ENCODE measurements at places on chromosomes 12 and 14. TPM values are rescaled to one million over a fixed set of nuclear protein-coding genes. Genes with fewer than 3 reads are reported as not detected.

CCDC177 gene
- not detected for total RNA-seq

SLC5A8 gene
- not detected for total RNA-seq

DNA sequence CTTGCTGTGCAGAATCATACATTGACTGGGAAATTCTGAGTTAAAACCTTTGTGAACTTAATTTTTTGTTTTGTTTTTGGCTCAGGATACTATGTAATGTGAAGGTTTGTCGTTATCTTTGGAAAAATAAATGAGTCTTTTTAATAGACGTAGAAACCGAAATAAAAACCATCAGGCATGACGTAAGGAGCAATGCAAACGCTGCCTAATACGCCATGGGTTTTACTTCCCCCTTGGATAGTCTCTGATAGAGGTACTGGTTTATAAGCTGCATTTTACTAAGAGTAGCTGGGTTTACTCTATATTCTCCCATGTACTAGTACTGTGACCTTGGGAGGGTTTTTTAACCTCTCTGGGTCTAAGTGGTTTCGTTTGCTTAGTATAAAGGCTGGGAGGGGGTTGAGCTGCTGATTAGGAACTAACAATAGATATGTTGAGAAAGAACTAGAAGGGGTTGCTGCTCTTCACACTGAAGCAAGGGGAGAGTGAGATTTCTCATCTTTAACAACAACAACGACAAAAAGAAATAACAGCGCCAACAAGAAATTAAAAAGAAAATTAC lies 66.8 kb upstream of the SLCO1C1 start:
- DNase-seq, result no peak

DNA sequence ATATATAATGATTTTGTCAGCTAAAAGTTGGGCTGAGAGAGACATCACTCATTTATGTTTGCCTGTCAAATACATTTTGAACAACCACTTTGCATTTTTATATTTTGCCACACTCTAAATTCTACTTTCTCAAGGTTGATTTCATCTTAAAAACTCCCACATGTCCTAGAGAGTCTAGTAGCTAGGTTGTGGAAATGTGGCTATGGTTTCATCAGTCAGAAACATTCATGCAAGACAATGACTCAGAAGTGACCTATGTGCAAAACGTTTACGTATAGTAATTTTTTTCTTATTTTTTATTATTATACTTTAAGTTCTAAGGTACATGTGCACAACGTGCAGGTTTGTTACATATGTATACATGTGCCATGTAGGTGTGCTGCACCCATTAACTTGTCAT lies 27.4 kb upstream of the PRKD1 start:
- DNase-seq, result no peak

GRCh38 chr12:23535441-23535840 lies 414.0 kb downstream of the SOX5 start:
- no peak for DNase-seq

SERPINA12 gene
- total RNA-seq, result not detected

- DNase-seq, result no peak
These were observed 61.7 kb downstream of the KIF26A start for GRCh38 chr14:104200106-104200505.

DNA sequence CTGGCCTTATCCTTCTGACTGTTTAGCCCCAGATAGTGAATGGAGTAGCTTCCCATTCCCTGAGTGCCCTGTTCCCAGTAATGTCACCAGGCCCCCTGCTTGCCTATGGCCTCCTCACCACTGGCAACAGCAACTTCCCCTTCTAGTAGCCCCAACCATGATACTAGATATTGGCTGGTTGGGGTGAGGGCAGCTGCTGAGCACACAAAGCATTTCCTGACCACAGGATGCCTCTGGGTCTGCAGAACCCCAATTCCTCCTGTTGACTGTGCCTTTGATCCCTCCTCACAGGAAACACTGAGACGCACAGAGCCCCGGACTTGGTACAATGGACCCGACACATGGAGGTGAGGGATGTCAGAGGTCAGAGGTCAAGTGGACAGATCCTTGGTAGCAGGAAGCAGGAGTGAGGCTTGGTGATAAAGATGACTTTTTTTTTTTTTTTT lies 597 bp downstream of the SOAT2 start:
- no peak for DNase-seq

DNA sequence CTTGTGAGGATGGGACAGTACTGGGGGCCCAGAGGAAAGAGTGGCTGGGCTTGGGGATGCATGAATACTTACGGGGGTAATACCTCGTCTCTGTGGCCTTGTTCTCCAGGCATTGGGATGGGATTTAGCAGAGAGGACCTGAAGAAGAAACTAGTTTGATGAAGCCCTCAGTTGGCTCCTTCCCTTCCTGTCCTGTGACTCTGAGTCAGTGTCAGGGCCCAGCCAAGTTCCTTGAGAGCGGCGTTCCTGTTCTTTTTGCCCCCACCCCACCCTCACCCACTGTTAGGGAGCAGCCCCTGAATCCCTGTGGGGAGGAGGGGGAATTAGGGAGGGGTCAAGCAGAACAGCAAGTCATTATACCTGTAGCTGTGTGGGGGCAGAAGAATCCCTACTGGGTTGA lies 5.2 kb upstream of the LRP1-AS start:
- peak; percentile 71 for DNase-seq

TAS2R50 gene
- 5.8 TPM for total RNA-seq

DNA sequence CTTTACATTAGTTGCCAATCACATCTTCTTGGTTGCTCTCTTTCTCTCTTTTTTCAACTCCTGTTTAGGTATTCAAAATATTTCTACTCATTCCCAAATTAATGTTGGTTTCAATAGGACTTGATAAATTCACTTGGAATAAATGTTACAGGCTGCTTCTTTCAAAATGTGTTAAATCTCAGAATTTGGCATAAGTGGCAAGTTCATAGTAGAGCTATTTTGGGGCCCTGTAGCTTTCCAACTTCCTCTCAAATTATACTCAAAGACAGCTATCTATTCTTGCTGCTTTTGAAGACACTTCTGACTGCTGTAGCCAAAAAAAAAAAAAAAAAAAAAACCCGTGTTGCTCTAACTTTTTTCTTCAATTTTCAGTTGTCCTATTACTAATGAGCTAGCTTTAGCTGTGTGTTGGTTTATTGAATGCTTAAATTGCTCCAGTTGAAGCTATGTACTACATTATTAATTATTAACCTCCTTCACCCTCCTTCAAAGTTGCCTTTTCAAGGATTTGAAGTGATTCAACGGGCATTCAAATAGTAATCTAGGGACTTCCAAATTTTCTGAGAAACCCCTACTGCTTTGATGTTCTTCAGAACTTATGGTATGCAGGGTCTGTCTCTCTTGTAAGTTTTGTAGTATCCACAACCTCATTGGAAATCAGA lies 554.6 kb upstream of the FLRT2 start:
- DNase-seq, result no peak

DNA sequence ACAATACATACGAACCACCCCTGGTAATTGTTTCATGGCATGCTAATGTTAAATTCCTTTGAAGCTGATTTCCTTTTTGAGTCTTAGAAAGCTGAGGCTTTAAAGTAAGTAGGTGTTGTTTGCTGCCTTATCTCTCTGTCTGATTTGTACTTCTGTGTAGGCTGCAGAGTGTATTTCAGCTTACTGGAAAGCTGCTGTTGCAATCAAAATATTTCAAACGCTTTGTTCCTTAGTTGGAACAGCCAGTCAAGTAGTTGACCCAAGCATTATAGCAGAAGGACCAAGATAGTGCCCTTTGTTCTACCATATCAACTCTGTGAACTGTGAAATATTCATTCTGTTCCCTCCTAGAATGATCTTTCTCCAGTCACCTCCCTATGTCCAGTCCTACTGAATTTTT lies 3.1 kb downstream of the PKP2 start:
- DNase-seq, result peak; percentile 35

CLEC1B gene
- not detected for total RNA-seq

C12orf76 gene
- 9.5 TPM for total RNA-seq

DNA sequence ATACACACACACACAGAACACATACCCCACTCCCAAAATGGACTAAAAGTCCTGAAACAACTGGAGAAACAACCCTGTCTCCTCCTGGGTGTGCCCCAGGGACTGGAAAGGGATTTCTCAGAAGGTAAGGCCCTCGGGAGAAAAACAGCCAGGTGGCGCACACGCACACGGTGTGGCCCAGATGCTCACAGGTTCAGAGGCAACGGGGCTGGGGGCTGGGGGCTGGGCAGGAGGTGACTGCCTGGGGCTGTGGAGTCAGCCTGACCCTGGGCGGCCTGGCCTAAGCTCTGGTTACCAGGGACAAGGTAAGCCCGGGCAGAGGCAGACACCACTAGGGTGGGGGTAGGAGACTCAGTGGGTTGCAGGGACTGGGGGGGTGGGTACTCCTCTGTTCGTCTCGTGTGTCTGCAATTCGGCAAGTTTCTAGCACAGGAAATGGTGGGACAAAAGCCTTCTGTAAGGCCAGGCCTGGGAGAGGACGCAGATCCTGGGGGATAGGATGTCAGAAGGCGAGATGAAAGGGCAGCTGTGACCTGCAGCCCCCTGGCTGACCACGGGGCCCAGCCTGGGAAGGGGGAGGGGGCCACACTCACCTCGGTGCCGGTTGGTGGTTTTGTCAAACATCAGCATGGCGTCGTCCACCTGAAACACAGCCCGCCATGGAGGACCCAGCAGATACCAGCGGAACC lies 10.4 kb downstream of the MSI1 start:
- no peak for DNase-seq

KLHDC1 gene
- total RNA-seq, result 2.6 TPM

ITGB7 gene
- under 0.01 TPM for total RNA-seq
